ENCODE measurements at places on chromosomes 6 and 20.

DNA sequence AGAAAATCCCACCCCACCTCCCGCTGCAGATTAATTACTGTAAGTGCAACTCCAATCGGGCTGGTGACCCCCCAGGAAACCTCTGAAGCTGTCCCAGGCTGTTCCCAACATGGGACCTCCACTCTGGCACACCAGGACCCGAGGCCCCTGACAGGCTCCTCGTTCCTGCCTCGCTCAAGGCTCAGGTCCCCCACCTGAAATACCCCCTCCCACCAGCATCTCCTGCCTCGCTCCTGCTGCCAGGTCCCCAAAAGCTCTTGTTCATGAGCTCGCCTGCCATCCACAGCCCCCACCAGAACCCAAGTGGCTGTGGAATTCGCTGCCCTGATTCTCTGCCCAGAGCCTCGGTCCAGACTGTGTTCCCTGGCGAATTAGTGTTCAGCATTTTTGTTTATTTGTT, 26.1 kb downstream of the NPEPL1 start:
- no peak for DNase-seq

GRCh38 chr6:152723398-152723797, 25.7 kb downstream of the MYCT1 start:
- DNase-seq = no peak

DNA sequence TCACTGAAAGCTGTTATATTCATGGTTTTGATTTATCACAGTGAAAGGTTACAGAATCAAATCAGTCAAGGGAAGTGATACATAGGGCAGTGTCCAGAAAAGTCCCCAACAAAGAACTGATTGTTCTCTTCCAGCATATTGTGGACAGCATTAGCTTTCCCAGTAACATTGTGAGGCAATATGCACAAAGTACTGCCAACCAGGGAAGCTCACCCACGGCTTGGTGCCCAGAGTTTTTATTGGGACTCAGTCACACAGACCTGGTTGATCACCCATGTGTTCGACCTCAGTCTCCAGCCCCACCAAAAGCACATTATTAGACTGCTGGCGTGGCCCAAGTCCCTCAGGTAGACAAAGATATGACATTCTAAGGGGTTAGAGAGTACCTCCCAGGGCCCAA, 76.0 kb downstream of the LCA5 start:
- no peak for DNase-seq

DNA sequence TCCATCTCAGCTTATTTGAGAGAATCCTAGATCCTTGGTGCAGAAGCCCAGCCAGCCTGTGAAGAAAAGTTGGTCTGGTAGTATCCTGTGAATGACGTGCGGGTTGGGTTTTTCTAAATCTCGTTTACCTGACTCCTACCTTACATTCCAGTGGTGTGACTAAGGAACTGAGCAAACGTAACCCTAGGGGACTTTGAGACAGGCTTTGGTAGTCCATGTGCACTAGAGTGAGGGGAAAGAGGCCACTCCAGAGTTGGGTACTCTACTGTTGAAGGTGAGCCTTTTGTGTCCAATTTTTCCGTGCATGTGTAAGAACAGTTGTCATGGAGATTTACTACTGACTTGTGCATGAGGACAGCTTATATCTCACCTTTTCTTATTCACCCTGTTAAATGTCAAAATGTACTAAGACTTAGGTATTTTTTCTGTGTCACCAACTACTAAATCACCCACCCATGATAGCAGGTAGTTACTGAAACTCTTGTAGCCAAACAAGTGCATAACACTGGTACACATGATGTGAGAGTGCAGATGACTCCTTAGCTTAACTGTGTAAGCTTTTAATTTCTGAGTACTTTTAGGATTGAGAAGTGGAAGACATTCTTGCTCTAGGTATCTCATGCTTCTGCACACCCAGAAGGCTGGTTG, 26.3 kb upstream of the PLCG1 start:
- DNase-seq = no peak

Data from T-helper 2 cell treated with Interferon-gamma antibody and Interleukin-4, amounts not matched to agents 5 μg/mL and 100 μg/mL, for 36 hours (primary cell).